Activated T-helper 1 cell treated with anti-CD3 and anti-CD28 coated beads, Interleukin-12 subunit alpha, Interleukin-12 subunit beta, Interleukin-2, Interleukin-4 antibody, amounts not matched to agents 30 ng/mL and 10 ng/mL and 1 ng/mL, durations not matched to agents 14 hours and 24 hours and 36 hours (primary cell): ENCODE measurements at places on chromosomes 7 and 10. TPM values are rescaled to one million over a fixed set of nuclear protein-coding genes. Genes with fewer than 3 reads are reported as not detected.

Gene PAPSS2
- total RNA-seq, result 0.07 and 0.21 TPM in 2 replicates

Gene SDHAF3
- total RNA-seq, result 24.1 and 25.4 TPM in 2 replicates

GRCh38 chr7:22001345-22002004 is 55.8 kb upstream of the CDCA7L start:
- no peaks in the 10 kb centered on the region for H3K36me3 ChIP-seq
- H3K27me3 ChIP-seq, result peaks cover 8% of the 10 kb centered on the region
- no peak overlapping the region for H3K4me3 ChIP-seq
- no peak for DNase-seq
- peaks cover 7% of the 10 kb centered on the region for H3K4me1 ChIP-seq

Gene PIK3AP1
- 8.2 and 9.9 TPM in 2 replicates for total RNA-seq

- no peaks in the 10 kb centered on the region for H3K4me1 ChIP-seq
- H3K27me3 ChIP-seq, result peaks cover 70% of the 10 kb centered on the region
- no peak overlapping the region for H3K4me3 ChIP-seq
- no peak overlapping the region for H3K27ac ChIP-seq
Measured at GRCh38 chr10:101292194-101293006, 61.6 kb upstream of the BTRC start.

DNA sequence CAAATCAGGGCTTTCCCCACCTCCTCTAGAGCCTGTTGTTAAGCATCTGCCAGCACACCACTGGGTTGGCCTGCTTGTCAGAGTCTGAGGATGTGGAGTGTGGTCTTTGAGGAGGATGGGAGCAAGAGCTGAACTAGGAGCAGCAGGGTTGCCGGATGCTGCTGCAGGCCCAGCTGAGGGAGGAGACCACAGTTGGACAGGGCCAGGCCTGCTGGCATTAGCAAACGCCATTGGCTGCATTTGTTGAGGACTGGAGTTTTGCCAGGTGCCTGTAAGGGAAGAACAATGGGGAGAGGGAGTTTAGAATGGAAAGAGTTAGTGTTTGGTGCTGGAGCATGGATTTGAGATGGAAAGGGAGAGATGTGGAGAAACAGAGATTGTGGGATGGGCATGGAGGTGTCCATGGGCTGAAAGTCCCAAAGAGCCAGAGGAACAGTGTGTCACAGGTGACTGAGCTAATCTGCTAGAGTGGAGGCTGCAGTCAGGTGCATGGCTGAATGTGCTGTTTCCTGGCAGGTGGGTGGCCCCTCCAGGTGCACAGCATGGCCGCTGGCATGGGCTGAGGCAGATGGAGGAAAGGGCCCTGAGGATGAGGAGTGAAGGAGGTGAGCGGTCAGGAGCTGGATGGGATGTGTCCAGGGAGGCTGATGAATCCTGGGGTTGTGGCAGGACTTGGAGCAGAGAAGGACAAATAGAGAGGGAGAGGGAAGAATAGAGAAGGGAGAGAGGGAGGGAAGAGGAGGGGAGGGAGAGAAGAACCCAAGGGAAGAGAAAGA is 40.7 kb downstream of the LEP start:
- peaks cover 3% of the 10 kb centered on the region for H3K36me3 ChIP-seq
- no peaks in the 10 kb centered on the region for H3K27me3 ChIP-seq
- H3K4me3 ChIP-seq, result no peak overlapping the region
- DNase-seq, result no peak

Gene SEMA3C
- total RNA-seq, result not detected in 2 replicates

Gene BEND7
- not detected in 2 replicates for total RNA-seq

Gene CNPY1
- not detected in 2 replicates for total RNA-seq

DNA sequence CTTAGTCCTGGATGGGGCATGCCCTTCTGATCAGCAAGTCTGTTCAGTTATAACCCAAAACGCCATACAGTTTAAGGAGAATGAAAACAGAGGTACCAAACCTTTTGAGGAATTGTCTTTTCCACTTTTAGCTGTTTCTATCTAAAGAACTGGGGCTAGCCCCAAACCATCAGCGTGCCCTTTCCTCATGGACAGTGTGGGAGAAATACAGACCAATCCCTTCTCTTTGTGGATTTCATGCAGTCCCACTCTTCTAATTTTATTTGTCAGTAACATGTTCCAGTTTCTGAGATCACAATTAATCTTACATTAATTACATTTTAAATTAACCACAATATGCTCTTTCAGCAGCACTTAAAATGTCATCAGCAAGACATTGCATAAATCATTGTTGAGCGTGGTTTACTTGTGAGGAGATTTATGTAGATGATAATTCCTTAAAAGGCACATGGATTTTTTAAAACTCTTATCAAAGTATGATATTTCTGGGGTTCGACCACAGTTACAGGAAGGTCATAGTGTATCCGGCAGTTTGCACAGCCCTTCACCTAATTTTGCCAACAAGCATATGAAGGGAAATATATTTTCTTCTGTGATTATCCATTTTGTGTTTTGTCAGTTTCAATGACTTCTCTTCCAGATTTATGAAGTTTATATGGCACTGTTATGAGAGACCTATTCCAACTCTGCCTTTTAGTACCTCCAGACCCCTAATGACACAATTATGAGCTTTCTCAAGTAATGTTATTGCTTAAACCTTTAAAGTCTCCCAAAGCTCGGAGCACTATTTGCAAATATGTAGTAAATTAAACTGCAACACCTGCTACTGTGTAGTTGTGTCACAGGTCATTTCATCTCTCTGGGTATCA is 868.4 kb upstream of the C7orf33 start:
- no peaks in the 10 kb centered on the region for H3K36me3 ChIP-seq
- no peaks in the 10 kb centered on the region for H3K27me3 ChIP-seq
- no peaks in the 10 kb centered on the region for H3K4me1 ChIP-seq
- DNase-seq, result no peak

Gene PPIA
- total RNA-seq, result 2,141 and 2,153 TPM in 2 replicates

Gene PRSS37
- total RNA-seq, result not detected in 2 replicates

Gene MEST
- 4.1 and 9.1 TPM in 2 replicates for total RNA-seq

Gene ACHE
- total RNA-seq, result 0.17 and 0.21 TPM in 2 replicates

DNA sequence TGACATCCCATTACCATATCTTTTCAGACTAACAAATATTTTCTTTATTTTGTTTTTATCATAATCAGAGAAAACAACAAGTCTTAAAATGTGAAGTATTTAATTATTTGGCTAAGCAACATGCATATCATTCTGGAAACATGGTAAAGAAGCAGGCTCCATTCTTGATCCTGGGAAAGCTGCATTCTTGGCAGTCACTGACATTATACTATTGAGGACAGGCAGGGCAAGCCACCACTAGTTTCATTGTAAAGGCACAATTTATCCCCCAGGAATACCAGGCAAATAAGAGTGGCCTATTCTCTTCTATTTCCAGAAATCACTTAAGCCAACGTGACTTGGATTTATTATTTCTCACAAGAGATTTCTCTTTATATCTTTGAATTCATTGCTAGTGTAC is 153.8 kb upstream of the AKR1E2 start:
- no peaks in the 10 kb centered on the region for H3K36me3 ChIP-seq
- no peak overlapping the region for H3K27ac ChIP-seq
- no peak for DNase-seq
- no peaks in the 10 kb centered on the region for H3K4me1 ChIP-seq
- peaks cover 37% of the 10 kb centered on the region for H3K27me3 ChIP-seq

Gene TMEM178B
- total RNA-seq, result 2.5 and 3.7 TPM in 2 replicates

DNA sequence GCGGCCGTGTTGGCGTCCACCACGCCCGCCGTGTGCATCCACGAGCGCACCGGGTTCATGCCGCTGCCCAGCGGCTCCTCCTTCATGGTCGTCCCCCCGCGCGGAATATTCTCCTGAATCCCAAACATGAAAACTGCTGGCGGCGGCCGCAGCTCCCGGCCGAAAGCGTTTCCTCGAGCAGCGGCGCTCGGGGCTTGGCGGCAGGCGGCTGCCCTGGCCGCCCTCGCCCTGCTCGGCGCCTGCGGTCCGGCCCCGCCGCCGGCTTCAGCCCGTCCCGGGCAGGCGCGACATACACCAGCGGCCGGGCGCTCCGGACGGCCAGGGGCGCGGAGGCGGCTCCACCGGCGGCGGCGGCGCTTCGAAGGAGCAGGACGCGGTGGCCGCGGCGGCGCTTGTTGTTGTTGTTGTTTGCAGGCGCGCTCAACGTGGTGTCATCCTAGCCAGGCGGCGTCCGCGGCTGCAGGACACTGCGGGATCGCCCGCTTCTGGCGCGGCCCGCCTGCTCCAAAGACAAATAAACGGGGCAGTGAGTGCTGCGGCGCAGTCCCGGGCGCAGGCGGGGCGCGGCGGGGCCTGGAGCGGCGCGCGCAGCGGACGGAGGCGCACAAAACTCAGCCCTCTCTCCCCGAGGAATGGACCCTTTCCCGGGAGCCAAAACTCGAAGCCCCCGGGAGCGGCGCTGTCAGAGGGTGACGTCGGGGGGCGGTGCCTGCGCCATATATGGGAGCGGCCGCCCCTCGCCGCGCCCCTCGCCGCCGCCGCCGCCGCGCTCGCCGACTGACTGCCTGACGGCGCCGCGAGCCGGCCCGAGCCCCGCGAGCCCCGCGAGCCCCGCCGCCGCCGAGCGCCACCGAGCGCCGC is at the start of gene EBF3:
EBF3 (minus strand) TSS at position 634 of the 861 bp plus-strand sequence; CDS start at position 128, 506 bp downstream.
- peak; percentile 24 for DNase-seq
- peaks cover 21% of the 10 kb centered on the region for H3K4me1 ChIP-seq
- peaks cover 2% of the 10 kb centered on the region for H3K36me3 ChIP-seq
- H3K27me3 ChIP-seq, result peaks cover 48% of the 10 kb centered on the region

Gene AOAH
- 12.3 and 14.0 TPM in 2 replicates for total RNA-seq

DNA sequence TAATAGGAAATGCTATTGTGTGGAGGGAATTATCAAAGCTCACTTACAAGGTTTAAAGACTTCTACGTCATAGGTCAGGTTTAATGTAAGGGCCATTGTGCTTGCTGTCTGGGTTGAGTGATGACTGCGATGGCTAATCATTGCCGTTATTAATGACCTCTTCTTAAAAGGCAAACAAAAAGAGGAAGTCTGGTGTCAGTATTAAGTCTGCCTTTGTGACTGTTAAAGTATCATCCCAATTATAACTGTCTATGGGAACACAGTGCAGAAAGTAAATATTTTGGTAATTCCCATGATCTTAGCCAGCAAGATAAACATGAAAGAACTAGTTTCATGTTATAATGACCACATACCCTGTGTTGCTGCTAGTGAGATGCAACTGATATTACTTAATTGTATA is 382.4 kb downstream of the BBS9 start:
- no peak for DNase-seq
- H3K27me3 ChIP-seq, result no peaks in the 10 kb centered on the region
- H3K4me3 ChIP-seq, result no peak overlapping the region
- H3K36me3 ChIP-seq, result no peaks in the 10 kb centered on the region

- H3K36me3 ChIP-seq, result no peaks in the 10 kb centered on the region
- no peak overlapping the region for H3K4me3 ChIP-seq
- DNase-seq, result no peak
- no peak overlapping the region for H3K27ac ChIP-seq
- no peaks in the 10 kb centered on the region for H3K4me1 ChIP-seq
Measured at GRCh38 chr7:78530351-78530750, 731.8 kb downstream of the PHTF2 start.

Gene ANXA8L1
- total RNA-seq, result not detected in 2 replicates

DNA sequence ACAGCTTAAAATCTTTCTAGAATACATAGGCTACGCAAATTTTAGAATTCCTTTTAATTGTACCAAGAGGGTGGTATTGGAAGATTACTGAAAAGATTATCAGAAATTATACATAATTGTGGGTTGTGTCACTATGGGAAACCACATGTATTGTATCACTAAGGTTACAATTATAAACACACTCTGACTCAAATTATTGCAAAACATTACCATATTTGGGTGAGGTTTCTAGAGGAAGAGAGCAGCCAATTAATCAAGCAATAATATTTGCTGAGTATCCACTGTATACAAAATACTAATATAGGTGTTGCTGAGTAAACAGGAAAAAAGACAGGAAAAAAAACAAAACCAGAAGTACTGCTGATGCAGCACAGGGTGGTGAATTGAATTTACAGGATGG is 3.1 kb upstream of the CAPZA2 start:
- H3K27ac ChIP-seq, result no peak overlapping the region
- peaks cover 37% of the 10 kb centered on the region for H3K27me3 ChIP-seq
- DNase-seq, result no peak
- H3K4me1 ChIP-seq, result peaks cover 15% of the 10 kb centered on the region

Gene NPFFR1
- not detected in 2 replicates for total RNA-seq

DNA sequence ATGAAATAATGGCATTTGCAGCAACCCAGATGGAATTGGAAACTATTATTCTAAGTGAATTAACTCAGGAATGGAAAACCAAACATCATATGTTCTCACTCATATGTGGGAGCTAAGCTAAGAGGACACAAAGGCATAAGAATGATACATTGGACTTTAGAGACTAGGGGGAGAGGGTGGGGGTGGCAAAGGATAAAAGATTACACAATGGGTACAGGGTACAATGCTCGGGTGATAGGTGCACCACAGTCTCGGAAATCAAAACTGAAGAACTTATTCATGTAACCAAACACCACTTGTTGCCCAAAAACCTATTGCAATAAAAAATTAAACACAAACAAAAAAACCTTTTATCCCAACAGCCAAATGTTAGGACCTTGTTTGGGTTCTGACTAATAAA is 17.8 kb downstream of the AGMO start:
- no peak overlapping the region for H3K4me3 ChIP-seq
- no peaks in the 10 kb centered on the region for H3K27me3 ChIP-seq
- H3K36me3 ChIP-seq, result peaks cover 1% of the 10 kb centered on the region
- no peaks in the 10 kb centered on the region for H3K4me1 ChIP-seq

DNA sequence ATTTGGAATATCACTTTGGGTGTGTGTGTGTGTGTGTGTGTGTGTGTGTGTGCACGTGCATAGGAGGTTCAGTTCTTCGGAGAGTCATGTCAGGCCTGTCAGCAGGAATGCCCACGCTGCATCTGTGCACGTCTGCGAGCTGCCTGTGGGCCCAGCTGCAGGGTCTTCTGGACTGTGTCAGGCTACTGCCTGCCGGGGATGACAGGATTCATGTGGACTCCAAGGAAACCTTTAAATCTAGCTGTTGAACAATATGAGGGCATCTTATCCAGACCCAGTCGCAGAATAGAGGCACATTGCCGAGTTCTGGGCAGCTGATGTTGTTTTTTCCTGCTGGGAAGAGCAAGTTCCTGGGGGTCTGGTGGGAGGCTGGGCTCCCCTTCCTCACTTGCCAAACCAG is 19.0 kb downstream of the AQP1 start:
- no peak overlapping the region for H3K27ac ChIP-seq
- no peaks in the 10 kb centered on the region for H3K27me3 ChIP-seq
- no peaks in the 10 kb centered on the region for H3K4me1 ChIP-seq
- no peak overlapping the region for H3K4me3 ChIP-seq
- H3K36me3 ChIP-seq, result no peaks in the 10 kb centered on the region
- DNase-seq, result no peak

DNA sequence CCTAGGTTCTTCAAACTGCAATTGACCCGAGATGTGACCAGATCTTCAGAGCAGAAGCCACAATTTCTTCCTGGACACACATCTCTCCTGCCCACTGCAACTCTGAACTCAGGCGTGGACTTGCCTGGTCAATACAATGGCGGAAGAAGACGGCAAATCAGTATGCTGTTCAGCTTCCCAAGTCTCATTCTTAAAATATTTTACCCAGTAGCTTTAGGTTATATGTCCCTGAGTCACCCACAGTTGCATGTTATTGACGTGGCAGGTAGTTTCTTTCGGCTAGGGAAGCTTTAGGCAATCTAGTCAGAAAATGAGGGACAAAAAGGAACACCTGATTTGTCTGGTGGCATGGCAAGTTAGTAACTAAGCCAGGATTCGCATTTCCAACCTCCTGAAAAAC is 22.5 kb downstream of the CEP41 start:
- no peak overlapping the region for H3K4me3 ChIP-seq
- no peaks in the 10 kb centered on the region for H3K36me3 ChIP-seq
- no peak overlapping the region for H3K27ac ChIP-seq
- DNase-seq, result no peak
- no peaks in the 10 kb centered on the region for H3K27me3 ChIP-seq
